ENCODE measurements at places on chromosomes 4 and X. TPM values are rescaled to one million over a fixed set of nuclear protein-coding genes. Genes with fewer than 3 reads are reported as not detected.

MND1 gene
- not detected for polyA plus RNA-seq

DNA sequence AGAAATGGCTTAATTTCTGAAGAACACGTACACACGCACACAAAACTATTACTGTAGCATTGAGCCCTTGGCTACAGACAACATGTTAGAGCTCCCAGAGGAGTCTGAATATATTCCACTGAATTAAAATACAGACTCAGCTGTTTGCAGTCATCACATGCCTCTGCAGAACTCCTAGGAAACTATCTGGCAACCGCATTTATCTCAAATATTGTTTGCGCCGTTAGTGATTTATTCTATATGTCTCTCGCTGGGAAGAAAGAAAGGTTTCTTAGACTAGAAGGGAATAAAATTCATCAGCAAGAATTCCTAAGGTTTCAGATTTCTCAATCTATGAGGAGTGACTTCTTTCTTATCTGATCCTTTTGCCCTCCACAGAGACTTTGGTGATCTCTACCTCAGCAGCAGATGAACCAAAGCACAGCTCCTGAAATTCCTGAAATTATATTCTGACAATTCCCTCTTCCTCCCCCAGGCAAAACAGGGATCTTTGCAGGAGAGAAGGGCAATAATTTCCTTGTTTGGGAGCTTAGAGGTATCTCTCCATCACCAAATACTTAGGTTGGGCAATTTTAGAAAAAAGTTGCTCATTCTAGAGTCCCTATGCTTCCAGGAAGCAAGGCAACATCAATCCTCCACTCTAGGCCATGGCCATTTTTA, 199.2 kb downstream of the APBB2 start:
- no peak for DNase-seq
- H3K36me3 ChIP-seq: no peaks in the 10 kb centered on the region
- no peak overlapping the region for H3K27ac ChIP-seq
- no peak overlapping the region for H3K4me3 ChIP-seq
- H3K4me1 ChIP-seq: no peaks in the 10 kb centered on the region

GPRASP1 gene
- not detected for polyA plus RNA-seq

TDO2 gene
- polyA plus RNA-seq: not detected

DNA sequence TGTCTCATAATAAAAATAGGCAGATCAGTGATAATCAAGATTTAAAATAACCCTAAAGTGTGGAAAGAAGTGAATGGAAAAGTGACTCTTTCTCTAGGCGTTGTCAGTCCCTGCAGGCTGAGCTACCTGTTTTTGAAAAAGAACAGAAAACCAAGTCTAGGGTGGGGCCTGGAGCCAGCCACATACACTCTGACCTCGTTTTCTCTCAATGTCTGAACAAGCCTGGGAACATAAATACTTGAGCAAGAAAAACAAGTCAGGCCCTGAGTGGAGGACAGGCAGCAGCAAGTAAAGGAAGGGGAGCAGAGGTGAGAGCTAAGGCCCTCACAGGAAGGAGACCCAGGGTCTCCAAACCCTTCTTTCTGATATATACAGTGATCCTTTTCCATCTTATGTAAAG, 91.7 kb upstream of the HPF1 start:
- no peak for DNase-seq
- no peaks in the 10 kb centered on the region for H3K4me1 ChIP-seq
- H3K4me3 ChIP-seq: no peak overlapping the region
- no peaks in the 10 kb centered on the region for H3K36me3 ChIP-seq
- peaks cover 4% of the 10 kb centered on the region for H3K27me3 ChIP-seq

P2RY4 gene
- polyA plus RNA-seq: not detected

MAGEB17 gene
- not detected for polyA plus RNA-seq

GRCh38 chr4:47836641-47837093, 1.2 kb downstream of the CORIN start:
- peaks cover 3% of the 10 kb centered on the region for H3K36me3 ChIP-seq
- H3K4me3 ChIP-seq: peak overlapping the region; percentile 86
- H3K27ac ChIP-seq: no peak overlapping the region
- peaks cover 25% of the 10 kb centered on the region for H3K4me1 ChIP-seq

DNA sequence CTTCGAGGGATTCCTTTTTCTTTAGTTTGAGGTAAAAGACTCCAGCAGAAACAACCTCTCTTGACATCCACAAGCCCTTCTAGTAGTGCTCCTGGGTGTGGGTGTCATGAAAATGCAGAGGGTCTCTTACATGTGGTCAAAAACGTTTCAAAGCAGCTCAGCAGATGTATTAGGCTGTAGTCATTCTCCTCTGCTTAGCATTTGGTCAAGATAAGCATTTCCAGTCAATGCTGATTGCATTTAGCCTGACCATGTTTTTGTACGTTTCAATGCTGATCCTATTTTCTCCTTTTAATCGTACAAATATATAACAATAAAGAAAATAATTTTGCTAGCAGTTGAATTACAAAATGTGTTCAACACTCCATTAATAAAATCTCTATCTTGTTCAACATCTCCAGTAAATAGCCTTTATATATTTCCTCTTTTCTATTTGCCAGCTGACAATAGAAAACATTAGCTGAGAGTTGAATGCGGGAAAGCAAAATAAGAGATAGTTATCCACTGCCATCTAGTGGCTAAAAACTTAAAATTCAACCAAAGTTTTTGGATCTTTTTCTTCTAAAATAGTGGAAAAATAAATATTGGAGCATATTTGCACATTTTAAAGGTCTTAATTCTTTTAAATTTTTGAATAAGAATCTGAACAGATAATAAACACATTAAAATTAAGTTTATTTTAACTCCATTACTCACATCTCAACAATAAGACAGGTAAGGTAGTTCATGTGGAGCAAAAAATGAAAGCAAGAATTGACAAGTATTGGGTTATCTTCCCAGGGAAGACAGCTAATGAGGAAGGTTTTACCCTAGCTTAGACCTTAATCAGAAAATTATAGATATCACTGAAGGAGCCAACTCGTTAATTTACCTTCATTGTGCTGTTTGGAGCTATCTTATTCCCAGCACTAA, 15.2 kb upstream of the PACRGL start:
- peak overlapping the region; percentile 24 for H3K27ac ChIP-seq
- H3K27me3 ChIP-seq: no peaks in the 10 kb centered on the region
- no peak for DNase-seq
- no peak overlapping the region for H3K4me3 ChIP-seq
- no peaks in the 10 kb centered on the region for H3K36me3 ChIP-seq

PRRG3 gene
- not detected for polyA plus RNA-seq

- H3K27me3 ChIP-seq: peaks cover 2% of the 10 kb centered on the region
- H3K4me1 ChIP-seq: peaks cover 14% of the 10 kb centered on the region
- no peak overlapping the region for H3K27ac ChIP-seq
- H3K36me3 ChIP-seq: no peaks in the 10 kb centered on the region
- no peak overlapping the region for H3K4me3 ChIP-seq
- DNase-seq: no peak
These were observed 46.5 kb downstream of the ABLIM2 start for GRCh38 chr4:8112036-8112576.

DNA sequence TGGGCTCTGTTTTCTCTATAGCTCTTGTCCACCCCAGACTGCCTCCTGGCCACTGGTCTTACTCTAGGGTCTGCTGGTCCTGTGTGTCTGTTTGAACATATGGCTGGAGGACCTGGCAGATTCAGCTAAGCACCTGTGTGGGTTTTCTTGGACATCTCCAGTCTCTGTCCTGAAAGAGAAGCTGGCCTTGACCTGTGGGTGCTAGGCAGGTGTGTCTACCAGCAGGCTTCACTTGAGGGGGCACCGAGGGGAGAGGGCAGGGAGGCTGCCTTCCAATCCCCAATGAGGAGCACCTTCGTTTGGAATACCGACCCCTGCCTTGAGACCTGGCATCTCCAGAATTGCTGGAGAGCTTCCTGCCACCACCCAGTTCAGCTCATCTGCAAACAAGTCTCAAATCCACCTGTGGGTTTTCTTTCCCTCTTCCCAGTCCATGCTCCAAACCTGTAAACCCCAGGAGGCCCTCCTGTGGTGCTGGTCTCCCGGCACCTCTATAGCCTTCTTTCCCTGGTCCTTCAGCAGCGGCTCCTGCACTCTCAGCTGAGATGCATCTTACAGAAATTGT, 45.2 kb downstream of the HTRA3 start:
- H3K4me3 ChIP-seq: no peak overlapping the region
- H3K4me1 ChIP-seq: no peaks in the 10 kb centered on the region
- no peak overlapping the region for H3K27ac ChIP-seq
- no peaks in the 10 kb centered on the region for H3K36me3 ChIP-seq

DNA sequence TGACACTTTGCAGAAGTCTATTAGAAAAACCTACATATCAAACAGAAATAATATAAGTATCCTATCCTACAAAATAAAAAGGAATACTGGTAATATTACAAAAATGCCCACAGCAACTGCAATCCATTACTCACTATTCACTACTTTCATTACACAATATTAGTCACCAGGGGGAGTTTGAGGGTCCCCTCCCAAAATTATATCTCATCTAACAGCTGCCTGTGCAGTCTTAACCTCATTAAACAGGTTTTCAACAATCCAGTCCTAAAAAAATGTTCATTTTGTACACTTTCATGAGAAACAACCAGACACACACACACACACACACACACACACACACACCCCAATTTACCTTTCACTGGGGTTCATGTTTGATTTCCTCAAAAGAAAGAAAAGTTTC, 2.9 kb downstream of the CLOCK start:
- H3K27me3 ChIP-seq: peaks cover 26% of the 10 kb centered on the region
- no peak overlapping the region for H3K27ac ChIP-seq
- no peaks in the 10 kb centered on the region for H3K36me3 ChIP-seq
- no peak overlapping the region for H3K4me3 ChIP-seq
- no peak for DNase-seq

GRCh38 chrX:41320393-41320792, 13.6 kb upstream of the DDX3X start:
- no peaks in the 10 kb centered on the region for H3K36me3 ChIP-seq
- no peak overlapping the region for H3K27ac ChIP-seq
- no peak for DNase-seq
- H3K27me3 ChIP-seq: no peaks in the 10 kb centered on the region
- H3K4me3 ChIP-seq: no peak overlapping the region

- no peak overlapping the region for H3K4me3 ChIP-seq
- H3K36me3 ChIP-seq: no peaks in the 10 kb centered on the region
- no peak for DNase-seq
- peaks cover 4% of the 10 kb centered on the region for H3K4me1 ChIP-seq
These were observed 516.7 kb upstream of the SLIT2 start for GRCh38 chr4:19735012-19735411.

NEXMIF gene
- not detected for polyA plus RNA-seq

GRCh38 chr4:15884666-15885065, 53.9 kb downstream of the FGFBP1 start:
- H3K4me1 ChIP-seq: peaks cover 22% of the 10 kb centered on the region
- H3K4me3 ChIP-seq: no peak overlapping the region
- no peak for DNase-seq
- no peaks in the 10 kb centered on the region for H3K27me3 ChIP-seq
- H3K27ac ChIP-seq: no peak overlapping the region

PDK3 gene
- 59.6 TPM for polyA plus RNA-seq

- H3K4me3 ChIP-seq: no peak overlapping the region
- H3K36me3 ChIP-seq: no peaks in the 10 kb centered on the region
- peaks cover 29% of the 10 kb centered on the region for H3K27me3 ChIP-seq
- DNase-seq: no peak
- H3K27ac ChIP-seq: no peak overlapping the region
These were observed 1.5 kb upstream of the DIPK2B start for GRCh38 chrX:45202171-45202570.

- H3K27me3 ChIP-seq: no peaks in the 10 kb centered on the region
- no peaks in the 10 kb centered on the region for H3K36me3 ChIP-seq
- H3K4me1 ChIP-seq: no peaks in the 10 kb centered on the region
- H3K27ac ChIP-seq: no peak overlapping the region
These were observed 25.2 kb downstream of the FOXR2 start for GRCh38 chrX:55648434-55648833.

DNA sequence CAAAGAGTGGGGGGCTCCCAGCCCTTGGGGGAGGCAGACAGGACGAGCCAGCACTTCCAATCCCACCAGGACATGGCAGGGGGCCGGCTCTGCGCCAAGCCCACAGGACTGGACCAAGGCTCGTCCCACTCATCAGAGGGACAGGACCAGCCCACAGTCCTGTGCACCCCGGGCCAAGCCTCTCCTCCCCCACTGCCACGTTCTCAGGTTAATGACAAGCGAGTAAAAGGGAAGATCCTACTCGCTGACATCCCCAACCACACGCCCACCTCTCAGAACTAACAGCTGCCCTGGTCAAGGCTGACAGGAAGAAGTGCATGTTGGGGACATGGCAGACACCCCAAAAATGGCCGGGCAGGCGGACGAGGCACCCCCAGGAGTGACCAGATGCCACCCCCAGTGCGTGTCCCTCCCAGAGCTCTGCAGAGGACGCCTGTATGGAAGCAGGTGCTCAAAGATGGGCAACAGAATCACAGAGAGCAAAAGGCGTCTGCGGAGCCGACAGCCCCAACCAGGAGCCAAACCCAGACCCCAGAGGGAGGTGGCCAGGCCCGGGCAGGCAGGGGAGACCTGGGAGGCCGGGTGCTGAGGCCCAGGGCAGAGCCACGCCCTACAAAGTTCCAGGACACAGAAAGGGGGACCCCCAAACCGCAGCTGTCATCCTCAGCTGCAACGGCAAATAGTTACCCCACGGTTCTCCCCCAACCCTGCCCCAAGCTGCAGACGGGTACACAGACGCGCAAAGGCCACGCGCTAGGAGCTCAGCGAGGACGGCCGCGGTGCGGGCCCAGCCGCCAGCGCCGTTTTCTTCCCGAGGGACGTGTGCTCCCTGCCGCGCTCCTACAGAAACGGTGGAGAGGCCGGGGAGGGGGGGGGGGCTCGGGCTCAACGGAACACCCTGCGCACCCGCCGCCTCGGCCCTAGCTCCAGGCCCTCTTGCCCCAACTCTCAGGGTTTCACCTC, 1.7 kb downstream of the CTBP1 start:
- peak overlapping the region; percentile 95 for H3K27ac ChIP-seq
- peaks cover 73% of the 10 kb centered on the region for H3K4me1 ChIP-seq
- peak overlapping the region; percentile 93 for H3K4me3 ChIP-seq
- DNase-seq: peak; percentile 35
- peaks cover 29% of the 10 kb centered on the region for H3K27me3 ChIP-seq

DNA sequence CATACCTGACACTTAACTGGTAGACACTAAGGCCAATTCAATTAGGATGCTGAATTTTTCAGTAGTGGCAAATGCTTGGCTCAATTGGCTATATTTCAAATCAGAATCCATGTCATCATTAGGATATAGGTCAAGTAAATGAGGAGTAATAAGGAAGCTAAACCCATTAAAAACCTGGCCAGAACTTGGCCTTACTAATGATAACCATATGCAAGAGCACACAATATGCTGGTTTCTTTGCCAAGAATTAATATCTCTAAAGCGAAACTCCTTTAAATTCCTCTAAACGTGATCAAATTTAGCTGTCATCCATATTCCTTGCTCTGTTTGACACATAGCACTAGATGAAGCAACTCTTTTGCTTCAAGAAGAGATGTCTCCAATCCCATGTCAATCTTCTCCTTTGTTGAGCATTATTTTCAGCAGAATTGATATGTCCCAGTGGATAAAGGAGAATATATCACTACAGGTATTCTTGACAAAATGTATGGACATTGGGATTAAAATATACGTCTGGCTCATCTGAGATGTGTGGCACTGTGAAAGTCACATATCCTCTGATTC, 206.1 kb upstream of the ANKRD50 start:
- no peak overlapping the region for H3K4me3 ChIP-seq
- H3K36me3 ChIP-seq: no peaks in the 10 kb centered on the region
- no peaks in the 10 kb centered on the region for H3K27me3 ChIP-seq
- no peak overlapping the region for H3K27ac ChIP-seq
- DNase-seq: no peak

- DNase-seq: no peak
- no peaks in the 10 kb centered on the region for H3K4me1 ChIP-seq
- H3K4me3 ChIP-seq: no peak overlapping the region
- no peaks in the 10 kb centered on the region for H3K27me3 ChIP-seq
- no peak overlapping the region for H3K27ac ChIP-seq
- no peaks in the 10 kb centered on the region for H3K36me3 ChIP-seq
These were observed 306.3 kb upstream of the PPARGC1A start for GRCh38 chr4:24195991-24196736.
